Left renal cortex interstitium (tissue), 4 donors: ENCODE measurements at places on chromosomes 13 and 19.

GRCh38 chr13:47798906-47799305 lies 202.2 kb downstream of the SUCLA2 start:
- DNase-seq = no peak

- DNase-seq = no peak
These were observed 41.4 kb upstream of the OBI1 start for GRCh38 chr13:78700121-78700910.

DNA sequence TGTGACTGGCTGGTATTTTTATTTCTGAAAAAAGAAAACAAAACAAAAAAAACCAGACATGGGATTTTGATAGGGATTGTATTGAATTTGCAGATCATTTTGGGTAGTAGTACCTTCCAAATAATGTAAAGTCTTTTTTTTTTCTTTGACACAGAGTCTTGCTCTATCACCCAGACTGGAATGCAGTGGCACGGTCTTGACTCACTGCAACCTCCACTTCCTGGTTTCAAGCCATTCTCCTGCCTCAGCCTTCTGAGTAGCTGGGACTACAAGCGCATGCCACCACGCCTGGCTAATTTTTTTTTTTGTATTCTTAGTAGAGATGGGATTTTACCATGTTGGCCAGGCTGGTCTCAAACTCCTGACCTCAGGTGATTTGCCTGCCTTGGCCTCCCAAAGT lies 4.2 kb downstream of the ZNF101 start:
- DNase-seq = no peak

DNA sequence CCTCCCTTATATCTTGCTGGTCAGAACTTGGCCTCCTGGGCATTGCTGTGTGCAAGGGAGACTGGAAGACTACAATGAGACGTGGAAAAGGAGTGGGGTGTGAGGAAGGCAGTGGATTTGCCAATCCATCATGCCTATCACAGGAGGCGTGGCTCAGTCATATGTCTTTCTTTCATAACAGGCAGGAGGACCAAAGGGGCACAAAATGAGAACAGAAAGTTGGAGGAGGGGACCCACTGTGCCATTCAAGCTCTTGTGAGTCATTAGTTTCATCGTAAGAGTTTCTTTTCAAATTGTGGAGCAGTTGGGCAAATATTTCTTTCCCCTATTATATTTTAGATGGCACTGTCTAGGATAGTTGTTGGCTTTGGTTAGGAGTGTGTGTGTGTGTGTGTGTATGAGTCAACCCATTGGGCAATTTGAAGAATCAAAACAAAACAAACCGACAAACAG lies 471.5 kb downstream of the TSHZ3 start:
- DNase-seq = no peak

DNA sequence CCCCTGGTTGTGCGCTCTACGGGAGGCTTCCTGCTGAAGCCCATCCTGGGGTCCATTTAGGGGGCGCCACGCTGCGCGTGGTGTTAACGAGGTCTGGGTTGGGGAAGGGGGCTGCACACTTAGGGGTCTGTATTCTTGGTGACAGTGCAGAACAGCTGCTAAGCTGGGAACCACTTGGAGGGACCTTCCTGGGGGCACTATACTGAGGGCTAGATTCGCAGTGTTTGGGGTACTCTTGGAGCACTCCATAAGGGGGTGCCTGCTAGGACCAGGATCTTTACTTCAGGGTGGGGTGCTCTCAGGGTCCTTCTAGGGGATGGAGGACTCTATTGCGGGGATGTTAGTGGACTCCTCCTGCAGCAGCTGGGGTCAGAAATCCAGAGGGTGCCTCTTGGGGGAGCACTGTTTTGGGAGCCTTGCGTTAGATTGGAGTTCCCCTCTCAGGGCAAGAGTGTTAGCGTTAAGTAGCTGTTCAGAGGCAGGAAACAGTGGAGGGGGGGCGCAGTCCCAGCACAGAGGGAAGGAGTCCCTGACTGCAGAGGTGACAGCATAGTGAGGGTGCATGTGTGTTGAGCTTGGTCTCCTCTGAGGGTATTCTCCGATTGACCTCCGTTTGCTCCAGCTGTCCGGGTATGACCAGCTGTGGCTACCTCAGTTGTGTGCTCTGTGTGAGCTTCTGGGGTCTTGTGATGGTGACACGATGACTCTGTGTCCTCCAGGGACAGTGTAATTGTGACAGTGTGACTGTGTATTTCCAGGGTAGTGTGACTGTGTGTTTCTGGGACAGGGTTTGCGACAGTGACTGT lies 1.1 kb downstream of the PDE4A start:
- no peak for DNase-seq

DNA sequence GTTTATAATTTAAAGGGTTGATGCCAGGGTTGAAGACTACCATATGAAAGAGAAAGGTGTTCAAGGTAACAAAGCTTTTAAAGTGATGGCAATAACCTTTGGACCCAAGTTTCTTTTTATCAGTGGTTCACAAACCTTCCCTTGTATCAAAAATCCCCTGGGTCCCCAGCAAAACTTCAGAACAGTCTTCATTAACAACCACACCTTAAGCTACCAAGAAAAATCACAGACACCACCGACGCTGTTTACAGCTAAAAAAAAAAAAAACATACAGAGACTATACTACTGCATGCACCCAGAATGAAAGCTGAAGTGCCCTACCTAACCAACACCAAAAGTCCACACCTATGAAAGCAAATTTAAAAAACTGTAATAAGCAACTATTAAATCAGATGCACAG lies 13.4 kb downstream of the CNMD start:
- no peak for DNase-seq

DNA sequence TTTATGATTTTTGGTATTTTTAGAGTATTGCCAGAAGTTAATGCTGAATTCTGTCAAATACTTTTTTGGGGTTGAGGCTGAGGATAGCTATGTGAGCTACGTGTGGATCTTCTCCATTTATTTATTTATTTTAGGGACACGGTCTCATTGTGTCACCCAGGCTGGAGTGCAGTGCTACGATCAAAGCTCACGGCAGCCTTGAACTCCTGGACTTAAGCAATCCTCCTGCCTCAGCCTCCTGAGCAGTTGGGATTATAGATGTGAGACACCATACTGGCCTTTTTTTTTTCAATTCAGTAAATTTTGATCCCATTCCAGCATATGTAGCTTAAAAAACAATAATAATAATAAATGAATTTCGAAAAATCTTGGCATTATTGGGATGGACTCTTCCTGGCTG lies 21.1 kb downstream of the ING1 start:
- DNase-seq = no peak

DNA sequence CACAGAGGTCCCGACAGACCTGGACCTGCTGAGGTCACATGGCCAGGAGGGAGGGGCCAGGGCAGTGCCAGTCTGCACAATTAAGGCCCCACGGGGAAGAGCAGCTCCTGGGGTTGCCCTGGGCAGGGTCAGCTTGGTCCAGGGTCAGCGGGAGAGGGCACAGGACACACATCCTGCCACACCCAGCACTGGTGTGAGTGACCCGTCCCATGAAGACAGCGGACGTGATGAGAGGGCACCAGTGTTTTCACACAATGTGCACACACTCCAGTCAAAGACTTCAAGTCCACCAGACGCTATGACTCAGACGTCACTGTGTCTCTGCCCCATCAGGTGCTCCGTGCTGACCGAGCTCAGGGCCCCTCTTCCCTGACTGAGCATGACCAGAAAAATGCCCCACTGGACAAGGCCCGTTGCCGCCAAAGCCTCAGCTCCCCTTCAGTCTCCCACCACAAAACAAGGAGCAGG lies 4.2 kb downstream of the TMEM259 start:
- no peak for DNase-seq

DNA sequence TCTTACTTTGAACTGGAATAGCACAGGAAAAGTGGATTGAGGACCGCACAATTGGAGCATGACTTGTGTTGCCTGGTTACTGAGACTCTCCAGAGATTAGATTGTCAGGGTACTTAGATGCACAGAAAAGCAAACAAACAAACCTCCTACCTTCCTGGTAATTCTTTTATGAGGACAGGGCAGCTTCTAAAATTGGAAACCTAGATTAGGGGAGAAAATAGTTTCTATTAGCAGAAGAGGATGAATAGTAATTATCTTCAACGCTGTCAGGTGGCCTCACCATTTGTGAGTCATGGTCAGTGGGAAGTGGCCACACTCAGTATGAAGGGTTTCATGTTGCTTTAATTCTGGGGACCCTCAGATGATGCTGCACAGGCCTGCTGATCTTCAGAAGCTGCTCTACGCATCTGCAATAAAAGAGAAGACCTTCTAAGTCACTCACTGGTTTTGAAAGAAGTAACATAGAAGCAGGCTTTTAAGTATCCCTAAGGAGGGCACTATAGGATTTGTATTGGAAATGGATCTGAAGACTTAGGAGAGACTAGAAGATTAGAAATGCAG lies 106.8 kb downstream of the LACC1 start:
- DNase-seq = no peak

- no peak for DNase-seq
These were observed 135.3 kb upstream of the MIR17HG start for GRCh38 chr13:91212231-91212630.
